ENCODE measurements at places on chromosomes 7 and 10.

GRCh38 chr10:33336582-33337325 is 2.3 kb upstream of the NRP1 start:
- no peaks in the 10 kb centered on the region for H3K36me3 ChIP-seq
- H3K4me1 ChIP-seq = no peaks in the 10 kb centered on the region
- H3K27ac ChIP-seq = peak overlapping the region; percentile 84
- peak overlapping the region; percentile 75 for H3K4me3 ChIP-seq
- H3K27me3 ChIP-seq = no peaks in the 10 kb centered on the region

DNA sequence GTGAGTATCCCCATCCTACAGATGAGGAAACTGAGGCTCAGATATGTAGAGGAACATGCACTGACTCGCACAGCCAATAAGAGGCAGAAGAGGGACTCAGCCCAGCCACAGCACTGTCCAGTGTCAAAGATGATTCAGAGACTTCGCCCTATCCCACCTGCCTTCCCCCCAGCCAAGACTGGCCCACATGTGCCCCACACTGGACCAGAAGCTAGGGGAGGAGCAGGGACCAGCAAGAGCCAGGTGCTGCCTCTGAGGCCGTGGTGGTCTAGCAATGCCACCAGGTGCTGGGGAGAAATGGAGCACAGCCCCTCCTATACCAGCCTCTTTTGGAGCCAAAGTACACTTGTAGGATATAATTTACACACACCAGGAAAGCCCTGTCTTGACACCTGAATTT is 22.3 kb downstream of the GRID1 start:
- H3K36me3 ChIP-seq = no peaks in the 10 kb centered on the region
- no peaks in the 10 kb centered on the region for H3K4me1 ChIP-seq
- H3K27ac ChIP-seq = no peak overlapping the region
- H3K4me3 ChIP-seq = no peak overlapping the region
- DNase-seq = no peak

DNA sequence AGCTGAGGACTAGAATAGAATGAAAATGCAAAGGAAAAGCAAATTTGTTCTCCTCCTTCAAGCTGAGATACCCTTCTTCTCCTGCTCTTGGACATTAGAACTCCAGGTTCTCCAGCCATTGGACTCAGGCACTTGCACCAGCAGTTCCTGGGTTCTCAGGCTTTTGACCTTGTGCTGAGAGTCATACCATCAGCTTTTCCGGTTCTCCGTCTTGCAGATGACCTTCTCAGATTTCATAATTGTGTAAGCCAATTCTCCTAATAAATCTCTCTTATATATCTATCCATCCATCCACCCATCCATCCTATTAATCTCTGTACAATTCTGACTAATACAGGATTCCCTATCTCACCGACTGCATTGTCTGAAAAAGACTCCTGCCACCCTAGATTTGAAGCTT is 108.3 kb downstream of the AHR start:
- no peak overlapping the region for H3K4me3 ChIP-seq
- no peaks in the 10 kb centered on the region for H3K27me3 ChIP-seq
- DNase-seq = no peak
- H3K27ac ChIP-seq = no peak overlapping the region
- no peaks in the 10 kb centered on the region for H3K36me3 ChIP-seq

- no peaks in the 10 kb centered on the region for H3K36me3 ChIP-seq
- no peaks in the 10 kb centered on the region for H3K27me3 ChIP-seq
- no peak overlapping the region for H3K4me3 ChIP-seq
- no peak for DNase-seq
Measured at GRCh38 chr10:26770069-26770468, 72.6 kb downstream of the PDSS1 start.

- peak within 1 kb of the TSS; percentile 80 for H3K4me3 ChIP-seq
- no peaks in the 10 kb centered on the region for H3K27me3 ChIP-seq
- peaks cover 20% of the 10 kb centered on the region for H3K4me1 ChIP-seq
- DNase-seq = no peak
Measured at GRCh38 chr7:2631946-2632732, at the start of gene TTYH3. TTYH3 (plus strand) TSS chr7:2631986; CDS start chr7:2632156, 170 bp downstream.

GRCh38 chr10:29522061-29522855 is 112.5 kb downstream of the SVIL start:
- no peaks in the 10 kb centered on the region for H3K4me1 ChIP-seq
- no peak for DNase-seq
- H3K27me3 ChIP-seq = no peaks in the 10 kb centered on the region
- peak overlapping the region; percentile 86 for H3K27ac ChIP-seq
- peaks cover 5% of the 10 kb centered on the region for H3K36me3 ChIP-seq
- peak overlapping the region; percentile 44 for H3K4me3 ChIP-seq

- H3K4me1 ChIP-seq = no peaks in the 10 kb centered on the region
- H3K36me3 ChIP-seq = no peaks in the 10 kb centered on the region
- DNase-seq = no peak
- H3K4me3 ChIP-seq = no peak overlapping the region
- H3K27ac ChIP-seq = no peak overlapping the region
Measured at GRCh38 chr7:78125884-78126283, 327.3 kb downstream of the PHTF2 start.

DNA sequence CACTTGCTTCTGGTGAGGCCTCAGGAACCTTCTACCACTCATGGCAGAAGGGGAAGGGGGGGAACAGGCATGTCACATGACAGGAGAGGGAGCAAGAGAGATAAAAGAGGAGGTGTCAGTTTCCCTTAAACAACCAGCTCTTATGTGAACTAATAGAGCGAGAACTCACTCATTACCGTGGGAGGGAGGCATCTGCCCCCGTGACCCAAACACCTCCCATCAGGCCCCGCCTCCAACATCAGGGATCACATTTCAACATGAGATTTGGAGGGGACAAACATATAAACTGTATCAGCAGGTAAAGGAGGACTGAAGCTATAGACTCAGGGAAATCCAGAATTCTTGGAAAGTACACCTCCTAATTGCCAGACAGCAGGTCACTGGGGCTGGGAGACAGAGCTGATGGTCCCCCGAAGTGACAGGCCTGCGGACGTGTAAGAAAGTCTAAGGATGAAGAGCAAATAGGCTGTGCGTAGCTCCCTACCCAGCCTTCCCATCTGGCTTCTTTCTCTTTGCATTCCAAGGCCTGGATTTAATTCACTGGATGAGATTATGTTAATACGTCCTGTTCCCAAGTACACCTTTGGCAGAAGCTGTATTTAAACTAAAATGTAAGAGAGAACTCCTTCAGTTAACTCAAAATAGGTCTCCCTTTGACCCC is 186.7 kb upstream of the LYZL2 start:
- no peak overlapping the region for H3K27ac ChIP-seq
- H3K27me3 ChIP-seq = no peaks in the 10 kb centered on the region
- no peaks in the 10 kb centered on the region for H3K4me1 ChIP-seq
- no peak for DNase-seq
- no peak overlapping the region for H3K4me3 ChIP-seq

DNA sequence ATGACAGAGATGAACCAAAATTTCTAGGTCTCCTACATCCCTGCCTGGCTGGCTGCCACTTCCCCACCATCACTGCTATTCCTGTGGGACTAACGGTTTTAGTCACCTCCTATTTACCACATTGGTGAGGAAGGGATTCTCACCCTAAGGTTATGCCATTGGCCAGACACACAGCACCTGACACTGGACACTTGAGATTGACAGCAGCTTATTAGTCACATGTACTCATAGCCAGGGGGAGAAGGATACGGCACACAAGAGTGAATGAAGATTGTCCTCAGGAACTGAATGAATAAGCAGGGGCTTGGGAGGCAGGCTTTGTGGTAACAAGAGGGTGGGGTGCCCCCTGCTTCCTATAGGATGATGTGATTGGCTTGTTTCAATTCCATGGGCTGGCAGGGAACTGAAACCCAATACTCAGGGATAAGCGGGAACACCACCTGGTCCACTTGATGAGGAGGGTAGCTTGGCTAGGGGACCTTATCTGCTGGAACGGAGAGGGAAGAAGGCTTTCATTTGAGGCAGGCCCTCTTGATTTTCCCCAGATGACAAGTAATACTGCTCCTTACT is 99.0 kb downstream of the SPAG6 start:
- H3K4me1 ChIP-seq = no peaks in the 10 kb centered on the region
- no peak overlapping the region for H3K4me3 ChIP-seq
- DNase-seq = no peak
- H3K36me3 ChIP-seq = no peaks in the 10 kb centered on the region
- H3K27ac ChIP-seq = no peak overlapping the region

DNA sequence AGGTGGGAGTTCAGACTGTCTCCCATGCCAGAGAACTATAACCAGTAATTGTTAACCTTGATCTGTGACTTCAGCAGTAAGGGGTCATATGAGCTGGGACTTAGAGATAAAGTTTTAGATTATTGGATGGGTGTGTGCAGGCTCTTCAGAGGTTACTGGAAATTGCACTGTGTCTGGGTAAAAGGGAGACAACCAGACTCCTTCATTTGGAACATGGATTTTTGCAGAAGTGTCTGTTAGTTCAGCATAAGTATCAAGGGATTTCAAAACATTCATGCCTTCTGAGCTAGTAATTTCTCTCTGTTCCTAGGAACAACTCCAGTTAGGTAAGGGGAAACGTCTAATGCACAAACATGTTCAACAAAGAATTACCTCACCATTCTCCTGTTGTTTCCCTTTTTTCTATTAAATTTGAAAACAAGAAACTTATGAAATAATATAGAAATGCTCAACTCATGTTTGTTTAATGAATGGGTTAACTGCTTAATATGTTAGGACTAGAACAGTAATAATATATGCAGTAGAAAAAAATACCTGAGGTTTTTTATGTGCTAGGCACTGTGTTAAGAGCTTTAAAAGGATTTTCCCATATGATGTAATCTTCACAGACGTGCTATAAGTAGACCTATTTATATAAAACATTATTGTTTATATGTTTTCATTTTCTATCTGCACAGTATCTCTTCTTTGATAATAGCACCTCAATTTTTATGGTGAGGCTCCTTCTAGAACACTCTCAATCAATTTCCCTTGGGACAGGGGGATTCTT is 233.0 kb downstream of the CACNA2D1 start:
- no peaks in the 10 kb centered on the region for H3K36me3 ChIP-seq
- H3K27ac ChIP-seq = no peak overlapping the region
- DNase-seq = no peak
- no peaks in the 10 kb centered on the region for H3K27me3 ChIP-seq
- H3K4me1 ChIP-seq = no peaks in the 10 kb centered on the region

GRCh38 chr7:21371360-21371759 is 56.5 kb upstream of the SP4 start:
- DNase-seq = no peak
- no peaks in the 10 kb centered on the region for H3K27me3 ChIP-seq
- no peaks in the 10 kb centered on the region for H3K36me3 ChIP-seq
- no peak overlapping the region for H3K27ac ChIP-seq
- no peaks in the 10 kb centered on the region for H3K4me1 ChIP-seq

DNA sequence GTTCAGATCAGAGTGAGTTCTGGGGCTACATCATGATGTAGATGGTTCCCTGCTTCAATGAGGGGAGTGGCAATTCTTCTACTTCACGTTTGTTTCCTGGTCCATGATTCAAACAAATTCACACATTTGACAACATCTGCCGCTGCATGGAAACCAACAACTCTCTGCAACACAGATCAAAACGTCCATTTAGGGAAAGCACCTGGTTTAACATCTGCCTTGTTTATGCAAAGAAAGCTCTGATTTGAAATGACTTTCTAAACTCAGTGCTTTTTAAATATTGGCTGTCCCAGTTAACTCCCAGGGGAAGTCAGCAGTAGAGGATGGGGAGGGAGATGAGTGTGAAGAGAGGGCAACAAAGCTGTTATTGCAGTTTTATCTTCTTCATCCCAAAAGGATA is 93.8 kb downstream of the GAD2 start:
- H3K27ac ChIP-seq = no peak overlapping the region
- no peaks in the 10 kb centered on the region for H3K4me1 ChIP-seq
- H3K4me3 ChIP-seq = no peak overlapping the region
- H3K36me3 ChIP-seq = no peaks in the 10 kb centered on the region

GRCh38 chr7:31991406-31991805 is 78.8 kb downstream of the PDE1C start:
- no peak overlapping the region for H3K27ac ChIP-seq
- no peak overlapping the region for H3K4me3 ChIP-seq
- no peaks in the 10 kb centered on the region for H3K36me3 ChIP-seq

DNA sequence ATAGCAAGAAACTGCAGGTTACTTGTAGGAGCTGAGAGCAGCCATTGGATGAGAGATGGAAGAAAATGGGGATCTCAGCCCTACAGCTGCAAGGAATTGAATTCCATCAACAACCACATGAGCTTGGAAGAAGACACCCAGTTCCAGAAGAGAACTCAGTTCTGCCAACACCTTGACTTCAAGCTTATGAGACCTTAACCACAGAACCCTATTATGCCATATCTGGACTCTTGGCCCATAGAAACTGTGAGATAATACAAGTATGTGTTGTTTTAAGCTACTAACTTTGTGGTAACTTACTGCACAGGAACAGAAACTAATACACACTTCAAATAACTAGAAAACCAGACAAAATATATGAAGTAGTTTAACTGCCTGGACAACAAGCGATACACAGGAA is 212.4 kb upstream of the CACNA2D1 start:
- H3K4me3 ChIP-seq = no peak overlapping the region
- no peak overlapping the region for H3K27ac ChIP-seq
- H3K4me1 ChIP-seq = no peaks in the 10 kb centered on the region

- no peak overlapping the region for H3K27ac ChIP-seq
- no peaks in the 10 kb centered on the region for H3K36me3 ChIP-seq
- no peaks in the 10 kb centered on the region for H3K27me3 ChIP-seq
- no peak overlapping the region for H3K4me3 ChIP-seq
- peaks cover 4% of the 10 kb centered on the region for H3K4me1 ChIP-seq
Measured at GRCh38 chr7:128867241-128867640, 4.6 kb downstream of the ATP6V1F start.

DNA sequence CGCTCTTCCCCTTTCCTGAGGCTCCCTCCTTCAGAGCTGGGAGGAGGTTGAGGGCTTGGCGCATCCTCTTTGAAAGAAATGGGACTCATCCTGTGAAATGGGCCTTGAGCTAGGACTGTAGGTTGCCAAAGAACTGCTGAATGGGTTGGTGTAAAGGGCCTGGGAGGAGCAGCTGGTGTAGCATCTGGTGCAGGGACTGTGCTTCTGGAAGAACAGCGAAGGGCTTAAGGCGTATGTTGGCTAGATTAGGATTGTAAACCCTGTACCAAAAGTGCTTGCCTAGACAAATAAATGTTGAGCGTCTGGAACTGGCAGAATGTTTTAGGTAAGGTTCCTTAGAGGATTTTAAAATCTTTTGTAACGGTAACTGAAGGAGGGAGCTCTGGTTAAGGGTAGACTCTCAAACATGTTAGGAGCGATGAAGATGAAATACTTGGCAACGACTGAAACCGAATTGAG is 563 bp downstream of the STAM start:
- no peaks in the 10 kb centered on the region for H3K27me3 ChIP-seq
- peak overlapping the region; percentile 98 for H3K27ac ChIP-seq
- H3K4me3 ChIP-seq = peak overlapping the region; percentile 82
- H3K4me1 ChIP-seq = no peaks in the 10 kb centered on the region
- no peak for DNase-seq

DNA sequence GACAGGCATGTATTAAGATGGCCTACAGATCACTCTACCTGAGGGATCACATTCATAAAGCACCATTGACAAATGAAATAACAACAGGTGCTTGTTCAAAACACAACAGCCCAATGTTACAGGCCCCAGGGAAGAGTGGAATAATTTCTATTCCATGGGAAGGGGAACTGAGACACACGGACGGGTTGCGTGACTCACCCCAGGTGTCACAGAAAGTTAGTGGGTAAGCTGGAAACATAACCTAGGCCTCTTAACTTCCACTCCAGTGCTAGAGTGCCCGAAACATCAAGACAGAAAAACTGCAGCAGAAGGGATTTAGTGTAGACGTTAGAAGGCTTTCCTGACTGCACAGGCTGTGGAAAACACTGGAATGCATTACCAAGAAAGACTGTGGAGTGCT is 48.3 kb downstream of the SLC37A3 start:
- no peak for DNase-seq
- no peak overlapping the region for H3K27ac ChIP-seq
- H3K36me3 ChIP-seq = no peaks in the 10 kb centered on the region
- H3K27me3 ChIP-seq = no peaks in the 10 kb centered on the region
- no peak overlapping the region for H3K4me3 ChIP-seq

All from breast epithelium (tissue), 4 donors.